Stimulated activated CD8-positive, alpha-beta memory T cell treated with anti-CD3 and anti-CD28 coated beads, Interleukin-7, amount 100 ng/mL, for 48 hours (primary cell): ENCODE measurements at places on chromosomes 3 and 15.

- DNase-seq: no peak
Measured at GRCh38 chr15:69830876-69831275, 266.8 kb downstream of the TLE3 start.

DNA sequence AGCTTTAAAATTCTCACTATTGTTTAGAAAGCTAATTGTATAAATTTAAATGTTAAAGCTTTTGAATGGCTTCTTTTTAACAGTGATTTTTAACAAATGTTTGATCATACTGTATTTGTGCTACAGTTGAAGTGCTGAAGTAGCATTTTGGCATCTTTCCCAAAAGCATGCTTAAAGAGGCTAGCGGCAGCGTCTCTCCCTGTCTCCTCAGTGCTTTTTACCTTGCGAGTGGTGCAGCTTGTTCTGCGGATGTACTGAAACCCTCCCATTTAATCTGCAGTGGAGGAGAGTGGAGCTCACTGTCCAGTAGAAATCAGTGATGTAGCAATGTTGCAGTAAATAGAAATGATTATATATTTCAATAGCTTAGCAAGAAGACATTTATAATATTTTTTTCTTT, 43.7 kb downstream of the LRRC49 start:
- DNase-seq: no peak

DNA sequence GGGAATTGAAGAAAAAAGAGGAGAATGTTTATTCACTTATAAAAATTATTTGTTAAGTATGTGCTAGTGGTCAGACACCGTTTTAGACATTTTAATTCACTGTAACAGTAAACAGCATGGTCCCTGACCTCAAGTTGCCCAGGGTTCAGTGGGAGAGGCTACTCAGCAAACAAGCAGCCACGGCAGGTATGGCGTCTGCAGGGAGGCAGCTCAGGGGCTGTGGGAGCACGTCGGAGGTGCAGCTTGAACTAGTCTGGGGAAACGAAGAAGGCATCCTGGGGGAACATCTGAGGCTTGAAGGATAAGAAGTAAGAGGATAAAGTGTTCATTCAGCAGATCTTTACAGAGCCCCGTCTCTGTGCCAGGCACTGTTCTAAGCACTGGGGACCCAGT, 66.0 kb downstream of the CRTC3 start:
- no peak for DNase-seq

DNA sequence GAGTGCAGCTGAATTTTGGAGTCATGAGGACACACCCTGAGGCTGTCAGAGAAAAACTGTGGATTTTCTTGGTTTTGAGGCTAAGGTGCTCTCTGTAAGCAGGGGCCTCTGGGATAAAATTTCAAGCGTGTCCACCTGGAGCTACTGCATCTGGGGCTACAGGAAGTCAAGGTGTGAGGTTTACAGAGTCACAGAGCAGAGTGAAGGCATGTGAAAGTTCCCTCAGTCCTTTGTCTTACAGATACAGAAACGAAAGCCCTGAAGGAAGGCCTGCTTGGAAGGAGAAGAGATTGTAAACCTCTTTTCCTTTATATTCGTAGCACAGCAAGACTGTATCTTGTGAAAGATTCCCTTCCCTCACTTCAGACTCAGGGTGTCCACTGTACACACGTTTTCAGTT, 138.6 kb downstream of the OPA1 start:
- no peak for DNase-seq

GRCh38 chr3:169008776-169009358, 654.6 kb downstream of the MECOM start:
- DNase-seq: no peak

GRCh38 chr15:45456212-45457106, 66.1 kb downstream of the SLC30A4 start:
- peak; percentile 77 for DNase-seq

DNA sequence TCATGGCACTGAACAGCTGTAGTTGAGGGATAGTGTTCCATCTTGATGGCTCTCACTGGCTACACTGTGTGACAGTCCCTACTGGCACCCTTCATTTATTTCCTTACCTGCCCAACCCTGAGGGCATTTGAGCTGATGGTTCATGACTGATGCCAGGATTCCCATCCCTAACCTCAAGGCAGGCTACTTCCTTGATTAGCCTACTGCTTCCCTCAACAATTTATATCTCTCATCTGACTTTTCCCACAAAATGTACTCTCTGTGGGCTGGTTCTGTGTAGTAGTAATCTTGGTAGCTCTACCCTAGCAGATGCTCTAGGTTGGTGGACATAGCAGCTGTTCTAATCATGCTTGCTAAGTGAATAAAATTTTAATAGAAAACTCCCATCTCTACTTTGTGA, 106.0 kb downstream of the THRB start:
- no peak for DNase-seq

GRCh38 chr3:189683546-189684255, 52.5 kb downstream of the TP63 start:
- no peak for DNase-seq

DNA sequence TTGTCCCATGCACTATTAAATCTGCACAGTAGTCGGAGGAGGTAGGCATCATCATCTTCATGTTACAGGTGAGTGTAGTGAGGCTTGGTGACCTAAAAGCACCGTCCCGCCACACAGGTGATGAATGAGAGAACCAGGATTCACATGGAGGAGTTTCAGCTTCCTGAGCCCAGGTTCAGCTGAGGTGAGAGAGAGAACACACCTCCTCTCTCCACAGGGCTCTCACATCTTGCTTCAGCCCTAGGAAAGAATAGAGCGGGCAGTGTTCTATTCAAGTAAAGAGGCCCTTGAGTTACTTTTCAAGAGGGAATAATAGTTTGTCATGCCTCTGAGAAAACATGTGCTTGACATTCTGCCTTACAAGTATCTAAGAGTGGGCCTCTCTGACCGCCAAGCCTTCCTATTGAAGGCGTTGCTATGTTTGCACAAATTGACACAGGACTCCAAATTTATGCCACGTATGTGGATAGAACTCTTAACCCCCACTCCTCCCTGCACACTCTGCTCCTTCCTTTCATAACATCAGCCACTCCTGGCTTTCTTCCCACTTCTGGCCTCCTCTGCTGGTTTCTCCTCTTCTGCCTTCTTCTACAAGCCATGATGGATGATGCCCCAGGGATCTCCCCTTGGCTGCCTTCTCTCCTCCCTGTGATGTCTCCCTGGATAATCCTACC, 138.3 kb upstream of the ABHD17C start:
- DNase-seq: no peak

GRCh38 chr3:137709011-137709601, 55.0 kb upstream of the SOX14 start:
- DNase-seq: no peak

DNA sequence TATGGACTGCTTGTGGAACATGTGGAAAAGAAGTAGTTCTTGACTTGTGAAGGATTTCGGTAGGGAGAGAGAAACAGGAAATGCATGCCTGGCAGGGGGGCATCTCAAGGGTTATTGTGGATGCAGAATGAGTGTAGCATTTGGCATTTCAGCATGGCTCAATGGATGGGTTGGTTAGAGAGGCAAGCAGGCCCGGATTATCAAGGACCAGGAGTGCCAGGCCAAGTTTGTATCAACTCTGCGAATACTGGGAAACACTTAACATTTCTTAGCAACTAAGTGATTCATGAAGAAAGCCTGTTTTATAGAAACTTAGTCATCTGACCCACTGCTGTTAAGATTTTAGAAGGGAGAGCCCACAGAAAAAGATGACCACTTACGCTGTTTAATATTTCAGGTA, 33.6 kb downstream of the KIF15 start:
- DNase-seq: no peak

GRCh38 chr3:55484801-55485791, 2.0 kb downstream of the WNT5A start:
- DNase-seq: peak; percentile 27

GRCh38 chr3:134059671-134060560, 30.2 kb upstream of the SLCO2A1 start:
- DNase-seq: no peak

DNA sequence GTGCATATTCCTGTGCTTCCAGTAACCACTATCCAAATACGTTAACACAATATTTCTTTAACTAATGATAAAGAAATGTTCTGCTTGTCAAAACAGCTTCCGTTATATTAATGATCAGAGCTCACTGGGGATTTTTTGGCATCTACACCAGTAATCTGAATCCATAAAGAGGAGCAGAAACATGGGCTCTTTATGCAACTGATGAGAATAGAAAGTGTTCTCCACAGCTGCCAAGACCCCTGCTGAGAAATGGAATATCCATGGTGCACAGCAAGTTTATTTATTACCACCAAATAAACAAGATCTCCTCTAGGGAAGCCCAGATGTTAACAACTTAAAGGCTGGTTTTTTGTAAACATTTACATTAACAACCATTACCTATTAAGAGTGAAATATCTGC, 54.5 kb downstream of the ALDH1A2 start:
- DNase-seq: no peak

DNA sequence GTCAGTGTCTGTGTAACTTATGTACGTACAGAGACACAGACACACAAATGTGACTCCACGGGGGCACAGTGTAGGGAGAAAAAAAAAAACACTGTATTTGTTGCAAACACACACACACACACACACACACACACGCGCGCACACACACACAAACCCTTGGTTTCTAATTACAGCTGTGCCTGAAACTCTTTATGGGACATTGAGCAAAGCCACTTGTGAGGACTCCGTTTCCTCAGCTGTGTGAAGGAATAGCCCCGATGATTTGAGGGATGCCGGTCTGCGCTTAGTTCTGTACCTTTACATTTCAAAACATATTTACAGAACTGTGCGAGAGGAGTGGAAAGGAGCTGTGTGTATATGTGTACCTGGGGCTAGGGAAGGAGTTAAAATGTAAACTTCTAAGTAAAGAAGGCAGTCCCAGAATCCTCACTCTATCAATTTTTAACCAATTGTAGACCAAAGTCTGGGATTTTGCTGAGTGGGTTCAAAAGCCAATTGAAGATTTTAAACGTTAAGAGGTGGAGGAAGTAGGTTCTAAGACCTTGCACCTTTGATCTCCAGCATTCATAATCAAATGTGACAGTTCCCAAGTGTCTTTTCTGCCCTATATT, 5.3 kb upstream of the BCL6 start:
- DNase-seq: no peak

- no peak for DNase-seq
Measured at GRCh38 chr15:57861034-57861638, 154.6 kb downstream of the POLR2M start.

DNA sequence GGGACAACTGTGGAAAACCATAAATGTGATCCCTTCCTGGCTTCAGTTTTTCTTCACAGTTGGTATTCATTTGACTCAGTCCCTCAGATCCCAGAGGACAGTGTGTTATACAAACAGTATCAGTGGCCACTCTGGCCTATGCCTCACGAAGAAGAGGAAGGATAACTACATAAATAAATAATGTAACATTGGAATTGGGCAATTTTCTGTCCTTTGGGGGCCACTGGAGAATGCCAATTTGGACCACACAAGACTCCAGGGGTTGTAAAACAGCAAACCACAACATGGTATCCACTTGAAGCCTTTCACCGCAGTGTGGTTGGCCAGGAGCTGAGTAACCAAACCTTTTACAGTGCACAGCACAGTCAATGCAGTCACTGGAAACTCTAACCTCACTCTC, 1077.0 kb downstream of the ROBO2 start:
- DNase-seq: no peak

GRCh38 chr3:52277972-52278509, 408 bp downstream of the WDR82 start:
- no peak for DNase-seq

DNA sequence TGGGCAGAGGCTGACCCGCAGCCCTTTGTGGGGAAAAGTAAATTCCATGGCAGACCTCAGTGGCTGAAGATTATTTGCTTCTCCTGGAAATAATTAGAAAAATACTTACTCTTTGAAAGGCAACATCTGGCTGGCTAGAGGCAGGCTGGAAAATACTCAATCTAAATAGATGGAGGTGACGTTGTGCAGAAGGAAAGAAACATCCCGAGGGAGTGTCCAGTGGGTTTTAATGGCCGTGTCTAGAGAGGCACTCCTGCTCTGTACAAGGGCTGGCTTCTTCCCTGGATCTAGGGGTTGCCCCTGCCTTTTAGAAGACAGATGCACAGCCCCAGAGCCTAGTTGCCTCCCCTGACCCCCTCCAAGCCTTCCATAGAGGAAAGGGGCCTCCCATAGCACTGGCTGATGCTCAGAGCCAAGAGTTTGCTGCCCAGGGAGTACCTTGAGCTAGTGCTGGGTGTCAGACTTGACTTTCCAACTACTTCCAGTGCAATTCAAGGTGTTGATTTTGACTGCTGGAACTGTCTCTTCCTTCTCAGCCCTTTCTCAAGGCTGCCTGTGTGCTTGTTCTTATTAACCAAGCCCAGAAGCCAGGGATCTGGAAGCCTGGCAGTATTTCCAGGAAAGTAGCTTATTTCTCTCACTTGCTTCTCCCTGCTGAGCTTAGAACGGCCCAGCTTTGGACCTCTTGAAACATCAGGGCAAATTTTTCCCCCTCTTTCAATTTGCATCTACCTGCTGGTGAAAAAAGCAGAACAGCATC, 27.4 kb downstream of the CGNL1 start:
- DNase-seq: no peak

DNA sequence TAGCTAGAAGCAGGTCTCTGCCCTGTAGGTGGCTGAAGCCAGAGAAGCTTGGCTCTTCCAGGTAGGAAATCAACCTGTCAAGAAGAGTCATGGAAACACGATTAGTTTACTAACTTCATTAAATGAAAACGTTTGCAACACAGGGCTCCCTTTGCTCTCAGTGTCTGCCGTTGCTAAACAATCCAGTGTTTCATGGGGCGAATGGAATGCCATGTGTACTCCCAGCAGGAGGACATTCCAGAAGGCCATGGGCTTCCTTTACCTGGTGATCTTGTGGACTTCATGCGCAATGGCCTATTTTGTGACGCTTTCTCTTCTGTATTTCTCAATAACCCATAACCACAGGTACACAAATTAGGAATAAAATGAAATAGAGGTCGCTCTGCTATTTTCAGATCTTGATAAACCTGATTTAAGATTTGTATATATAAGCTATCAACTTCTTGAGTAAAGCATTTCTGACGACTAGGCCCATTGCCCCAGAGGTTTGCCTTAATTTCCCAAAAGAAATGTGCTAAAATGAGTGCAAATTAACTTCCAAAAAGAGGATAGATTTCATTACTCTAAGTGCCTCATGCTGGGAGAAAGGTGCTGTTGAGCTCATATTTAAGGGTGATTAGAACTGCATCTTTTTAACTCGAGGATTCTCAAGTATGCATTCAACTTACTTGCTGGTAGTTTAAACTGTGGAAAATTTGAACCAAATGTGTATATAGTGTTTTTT, 171.0 kb downstream of the EPHA3 start:
- no peak for DNase-seq

DNA sequence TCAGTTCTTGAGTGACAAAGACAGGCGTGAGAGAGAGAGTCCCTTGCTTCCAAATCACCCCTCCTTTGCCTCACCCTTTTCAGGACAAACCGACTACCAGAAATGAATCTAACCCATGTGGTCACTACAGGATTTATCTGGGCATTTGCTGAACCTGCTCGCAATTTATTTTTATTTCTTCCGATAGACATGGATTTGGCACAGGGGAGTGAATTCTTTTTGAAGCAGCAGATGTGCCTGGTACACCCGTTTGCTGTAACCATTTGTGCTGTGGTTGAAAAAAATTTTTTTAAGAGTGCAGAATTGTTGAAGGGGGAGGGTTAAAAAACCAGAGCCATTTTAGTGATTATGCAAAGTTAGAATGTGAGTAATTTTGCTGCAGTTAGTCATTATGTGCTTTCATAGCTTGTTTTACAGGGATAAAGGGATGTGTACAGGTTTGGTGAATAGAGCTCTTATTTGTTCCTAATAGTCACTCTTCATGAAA, 442.0 kb downstream of the LPP start:
- DNase-seq: no peak

- no peak for DNase-seq
Measured at GRCh38 chr3:50612970-50613846, 1.6 kb upstream of the CISH start.
